Fibroblast of skin of left biceps (primary cell): ENCODE measurements at places on chromosomes 3 and 15.

DNA sequence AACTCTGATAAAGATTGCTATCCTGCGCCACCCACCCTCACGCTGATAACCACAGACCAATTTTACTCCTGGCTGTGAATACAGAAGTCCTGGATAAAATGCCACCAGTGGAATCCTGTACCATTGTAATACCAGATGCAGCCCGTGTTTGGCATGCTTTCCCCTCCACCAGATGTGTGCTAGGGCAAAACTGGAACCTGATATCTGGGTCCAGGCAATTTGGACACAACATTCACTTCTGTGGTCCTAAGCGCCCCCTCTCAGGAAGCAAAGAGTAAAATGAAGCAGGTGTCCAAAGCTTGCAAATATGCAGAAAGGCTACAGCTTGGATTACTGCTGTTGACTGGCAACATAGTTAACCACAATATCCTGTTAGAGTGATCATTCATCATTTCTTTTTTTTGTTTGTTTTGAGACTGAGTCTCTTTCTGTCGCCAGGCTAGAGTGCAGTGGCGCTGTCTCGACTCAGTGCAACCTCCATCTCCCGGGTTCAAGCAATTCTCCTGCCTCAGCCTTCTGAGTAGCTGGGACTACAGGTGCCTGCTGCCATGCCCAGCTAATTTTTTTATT is 32.8 kb downstream of the LOXL1 start:
- DNase-seq, result no peak

DNA sequence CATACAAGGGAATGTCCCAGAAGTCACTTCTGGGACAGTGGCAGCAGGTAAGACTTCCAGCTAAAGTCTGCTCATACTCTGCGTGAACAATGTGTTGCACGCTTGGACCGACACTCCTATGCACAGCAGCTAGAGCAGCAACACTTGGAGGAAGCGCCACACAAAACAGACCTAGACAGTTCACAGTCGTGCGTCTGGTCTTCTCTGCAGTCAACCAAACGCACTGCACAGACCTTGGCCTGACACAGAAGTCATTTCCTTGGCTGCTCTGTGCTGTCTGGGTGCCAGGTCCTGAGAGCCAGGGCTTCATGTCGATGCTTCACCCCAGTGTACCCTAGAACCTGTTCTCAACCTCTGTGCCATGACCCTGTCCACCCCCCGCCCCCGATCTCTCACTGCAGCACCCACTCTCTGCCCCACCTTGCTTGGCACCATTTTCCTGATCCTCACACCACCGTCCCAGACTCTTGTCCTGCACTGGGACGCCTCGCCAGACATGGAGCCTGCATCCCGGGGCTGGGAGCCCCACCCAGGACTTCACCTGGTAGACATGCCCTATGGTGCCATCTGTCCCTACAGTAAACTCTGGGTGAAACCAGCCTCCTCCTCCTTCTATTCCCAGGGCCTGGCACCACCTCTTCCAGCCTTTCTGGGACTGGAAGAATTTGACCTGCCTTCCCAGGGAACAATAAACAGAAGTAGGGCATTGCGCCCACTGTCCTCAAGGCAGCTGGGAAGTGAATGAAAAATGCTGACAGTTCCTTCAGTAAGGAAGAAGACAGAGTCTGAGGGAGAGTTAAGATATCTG is 3.1 kb downstream of the ATP10A start:
- DNase-seq, result no peak

DNA sequence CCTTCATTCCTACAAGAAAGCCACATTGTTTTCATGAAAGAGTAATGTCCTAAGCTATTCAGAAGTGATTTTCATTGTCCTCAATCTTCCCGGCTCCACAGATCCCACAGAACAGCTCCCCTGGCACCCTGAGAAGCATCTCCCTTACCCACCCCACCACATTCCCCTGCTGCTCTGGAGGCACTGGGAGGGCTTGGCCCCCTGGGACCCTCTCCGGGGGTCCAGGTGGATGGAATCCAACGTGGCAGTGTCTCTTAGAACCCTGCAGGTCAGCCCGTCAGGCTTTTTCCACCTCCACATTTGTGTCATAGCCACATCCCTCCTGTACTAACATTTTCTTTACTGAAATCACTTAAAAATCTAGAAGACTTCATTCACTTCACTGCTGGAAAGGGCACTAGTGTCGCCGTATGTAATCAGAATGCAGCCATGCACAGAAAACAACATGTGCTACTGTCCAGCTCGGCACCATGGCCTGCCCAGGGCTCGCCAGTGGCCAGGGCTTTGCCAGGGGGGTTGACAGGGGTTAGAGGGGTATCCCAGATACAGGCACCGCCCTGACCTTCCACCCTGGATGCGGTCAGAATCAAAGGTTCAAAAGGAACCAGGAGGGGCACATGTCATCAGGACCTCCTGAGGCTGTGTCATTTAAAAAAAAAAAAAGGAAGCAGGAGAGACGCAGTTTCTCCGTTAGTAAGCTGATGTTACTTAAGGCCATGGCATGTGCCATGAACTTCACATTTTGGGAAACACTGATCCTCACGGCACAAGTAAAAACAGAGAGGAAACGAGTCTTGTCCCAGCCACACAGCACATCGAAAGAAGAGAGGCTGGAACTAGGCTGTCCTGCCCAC is 106.3 kb downstream of the LSM3 start:
- DNase-seq, result no peak

DNA sequence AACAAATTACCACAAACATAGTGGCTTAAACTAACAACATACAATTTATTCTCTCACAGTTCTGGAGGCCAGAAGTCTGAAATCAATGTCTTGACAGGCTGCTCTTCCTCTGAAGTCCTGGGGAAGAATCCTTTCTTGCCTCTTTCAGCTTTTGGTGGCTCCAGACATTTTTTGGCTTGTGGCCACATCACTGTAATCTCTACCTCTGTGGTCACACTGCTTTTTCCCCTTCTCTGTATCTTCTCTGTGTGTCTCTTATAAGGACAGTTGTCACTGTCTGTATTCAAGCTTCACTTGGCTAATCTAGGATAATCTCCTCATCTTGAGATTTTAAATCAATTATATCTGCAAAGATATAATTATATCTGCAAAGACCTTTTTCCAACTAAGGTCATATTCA is 80.3 kb upstream of the ABHD2 start:
- no peak for DNase-seq

GRCh38 chr3:45922950-45923590 is 20.2 kb upstream of the CXCR6 start:
- DNase-seq, result no peak

DNA sequence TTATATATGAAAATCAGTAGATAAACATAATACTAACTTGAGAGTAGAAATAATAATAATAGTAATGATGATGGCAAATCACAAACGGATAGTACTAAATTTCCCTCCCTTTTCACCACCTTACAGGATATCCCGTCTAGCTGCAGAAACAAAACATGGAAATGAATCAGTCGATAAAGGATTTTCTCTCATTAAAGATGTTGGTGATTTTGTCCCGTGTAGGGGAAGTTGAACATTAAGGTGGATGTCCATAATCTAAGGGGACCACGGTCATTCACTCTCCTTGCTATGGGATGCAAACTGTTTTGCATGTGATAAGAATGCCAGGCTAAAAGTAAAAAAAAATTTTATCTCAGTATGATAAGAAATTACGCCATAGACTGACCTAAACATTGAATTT is 1027.7 kb upstream of the NR2F2 start:
- DNase-seq, result no peak

- no peak for DNase-seq
Measured at GRCh38 chr3:187484547-187485295, 116.5 kb downstream of the RTP4 start.

DNA sequence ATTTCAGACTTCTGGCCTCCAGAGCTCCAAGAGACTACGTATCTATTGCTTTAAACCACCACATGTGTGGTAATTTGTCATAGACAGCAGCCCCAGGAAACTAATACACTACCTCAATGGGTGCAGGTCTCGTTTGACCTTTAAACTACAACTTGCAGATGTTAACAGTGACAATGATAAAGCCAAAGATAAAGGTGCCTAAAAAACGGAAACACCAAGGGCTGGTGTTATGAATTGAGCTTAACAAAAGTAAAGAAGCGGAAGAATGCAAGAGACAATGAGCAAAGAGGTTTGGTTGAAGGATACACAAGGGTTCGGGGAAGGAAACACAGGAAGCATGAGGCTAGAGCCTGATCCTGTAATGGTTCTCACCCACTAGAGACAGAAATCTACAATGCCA is 50.8 kb downstream of the RFTN1 start:
- DNase-seq, result no peak

- DNase-seq, result no peak
Measured at GRCh38 chr15:31482122-31482922, 155.7 kb downstream of the KLF13 start.

- DNase-seq, result no peak
Measured at GRCh38 chr15:63969652-63970421, 76.4 kb downstream of the DAPK2 start.

GRCh38 chr3:100910986-100911385 is 82.2 kb downstream of the ABI3BP start:
- DNase-seq, result no peak

GRCh38 chr3:136802481-136802996 is 16.4 kb upstream of the SLC35G2 start:
- DNase-seq, result no peak

DNA sequence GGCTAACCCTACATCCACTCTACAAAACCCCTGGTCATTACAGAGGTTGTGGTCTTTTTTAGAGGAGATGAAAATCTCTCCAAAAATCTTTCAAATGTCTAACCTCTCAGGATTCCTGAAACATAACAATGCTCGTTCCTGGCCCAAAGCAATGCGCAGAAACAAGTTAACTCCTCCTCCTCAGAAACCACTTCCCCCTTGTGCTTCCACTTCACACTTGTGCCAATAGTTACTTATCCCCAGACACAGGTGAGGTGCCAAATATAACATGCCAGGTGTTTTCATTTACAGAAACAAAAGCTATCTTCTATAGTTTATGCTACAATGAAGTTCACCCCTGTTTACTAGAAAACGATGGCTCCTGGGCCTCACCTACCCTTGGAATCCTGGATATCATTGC is 6.2 kb downstream of the NDUFAF1 start:
- DNase-seq, result no peak

GRCh38 chr3:166125179-166125578 is 288.0 kb upstream of the BCHE start:
- DNase-seq, result no peak

DNA sequence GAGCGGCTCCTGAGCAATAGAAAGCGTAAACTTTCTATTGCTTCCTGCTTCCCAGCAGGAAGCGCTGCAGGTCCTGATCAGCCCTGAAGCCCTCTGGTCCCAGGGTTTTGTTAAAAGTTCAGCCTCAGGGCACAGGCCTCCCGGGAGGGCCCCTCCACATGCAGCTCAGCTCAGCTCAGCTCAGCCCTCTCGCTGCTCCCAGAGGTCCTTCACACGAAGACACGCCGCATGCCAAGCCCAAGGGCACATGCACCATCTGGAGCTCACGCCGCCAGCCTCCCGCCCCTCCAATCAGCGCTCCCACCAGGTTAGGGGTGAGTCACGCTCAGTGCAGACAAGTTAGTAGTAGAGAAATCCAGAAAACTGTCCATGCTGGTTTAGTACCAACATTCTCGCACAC is 12.7 kb downstream of the TKT start:
- peak; percentile 20 for DNase-seq

DNA sequence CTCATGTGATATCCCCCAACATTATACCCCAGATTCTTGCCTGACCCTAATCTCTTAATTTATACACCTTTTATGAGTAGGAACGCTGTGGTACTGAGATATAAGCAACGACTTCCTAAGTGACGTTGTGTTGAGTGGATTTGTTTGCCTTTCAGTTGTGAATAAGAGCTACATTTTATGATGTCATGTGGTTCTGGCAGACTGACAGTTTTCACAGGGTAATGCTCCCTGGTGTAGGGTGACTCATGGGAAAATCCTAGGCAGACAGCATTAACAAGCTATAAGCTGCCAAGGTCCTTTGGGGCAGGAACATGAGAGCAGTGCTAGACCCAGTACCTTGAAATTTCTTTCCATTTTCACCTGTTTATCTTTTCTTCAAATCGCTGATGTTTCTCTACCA is 11.2 kb downstream of the C3orf52 start:
- peak; percentile 96 for DNase-seq

GRCh38 chr15:93748710-93749109 is 482.7 kb upstream of the MCTP2 start:
- no peak for DNase-seq

DNA sequence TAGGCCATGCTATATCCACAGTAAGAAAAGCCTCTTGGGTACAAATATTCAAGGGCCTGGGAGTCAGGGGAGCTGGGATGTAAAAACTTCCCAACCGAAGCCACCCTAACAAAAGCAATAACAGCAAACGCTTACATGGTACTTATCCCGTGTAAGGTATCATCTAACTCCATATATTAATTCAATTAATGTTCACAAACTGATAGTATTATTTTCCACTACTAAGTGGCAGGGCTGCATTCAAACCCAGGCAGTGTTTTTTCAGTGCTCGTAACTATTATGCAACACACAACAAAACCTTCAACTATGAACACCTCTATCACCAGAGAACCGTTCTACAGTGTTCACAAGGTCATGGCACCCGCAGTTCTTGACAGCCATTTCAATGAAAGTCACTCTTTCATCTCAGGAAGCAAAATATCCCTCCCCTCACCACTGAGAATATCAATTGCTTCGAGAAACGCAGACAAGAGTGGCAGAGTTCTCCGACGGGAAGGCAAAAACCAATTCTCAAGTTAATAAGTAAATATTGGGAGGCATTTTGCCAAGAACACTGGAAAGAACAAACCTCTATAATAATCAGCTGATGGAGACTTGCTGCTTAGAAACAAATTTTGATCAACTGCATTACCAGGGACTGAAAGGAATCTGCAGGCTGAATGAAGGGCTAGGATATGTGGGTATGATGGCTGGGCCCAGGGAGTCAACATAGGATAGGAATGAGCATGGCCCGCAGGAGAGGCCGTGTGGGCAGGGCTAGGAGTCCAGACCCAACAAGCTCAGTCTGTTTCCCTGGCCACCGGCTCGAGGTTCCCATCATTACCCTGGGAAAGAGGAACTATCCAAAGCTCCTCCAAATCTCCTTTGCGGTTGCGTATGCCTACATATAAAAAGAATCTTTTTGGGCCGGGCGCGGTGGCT is 72.3 kb downstream of the XXYLT1 start:
- DNase-seq, result no peak

GRCh38 chr3:32506466-32506865 is 3.8 kb upstream of the CMTM6 start:
- DNase-seq, result no peak

- no peak for DNase-seq
Measured at GRCh38 chr3:126102530-126102951, 18.6 kb upstream of the SLC41A3 start.

- DNase-seq, result no peak
Measured at GRCh38 chr3:172098698-172099494, 59.5 kb downstream of the FNDC3B start.

DNA sequence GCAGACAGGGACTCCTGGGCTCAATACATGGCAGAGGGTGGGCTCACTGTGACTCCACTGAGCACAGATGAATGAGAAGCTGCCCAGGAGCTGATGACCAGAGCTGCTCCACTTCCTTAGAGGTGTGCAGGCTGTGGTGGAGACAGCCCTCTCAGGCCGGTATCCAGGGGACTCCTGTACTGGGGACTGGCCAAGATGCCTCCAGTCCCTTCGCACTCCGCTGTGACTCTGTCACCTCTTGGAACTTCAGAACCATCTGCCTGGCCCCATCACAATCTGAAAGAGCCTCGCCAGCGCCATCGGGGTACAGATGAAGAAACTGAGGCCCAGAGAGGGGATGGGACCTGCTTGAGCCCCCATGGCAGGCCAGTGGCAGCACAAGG is 111.2 kb downstream of the ETFA start:
- DNase-seq, result no peak
